ENCODE measurements at places on chromosomes 2 and 18.

DNA sequence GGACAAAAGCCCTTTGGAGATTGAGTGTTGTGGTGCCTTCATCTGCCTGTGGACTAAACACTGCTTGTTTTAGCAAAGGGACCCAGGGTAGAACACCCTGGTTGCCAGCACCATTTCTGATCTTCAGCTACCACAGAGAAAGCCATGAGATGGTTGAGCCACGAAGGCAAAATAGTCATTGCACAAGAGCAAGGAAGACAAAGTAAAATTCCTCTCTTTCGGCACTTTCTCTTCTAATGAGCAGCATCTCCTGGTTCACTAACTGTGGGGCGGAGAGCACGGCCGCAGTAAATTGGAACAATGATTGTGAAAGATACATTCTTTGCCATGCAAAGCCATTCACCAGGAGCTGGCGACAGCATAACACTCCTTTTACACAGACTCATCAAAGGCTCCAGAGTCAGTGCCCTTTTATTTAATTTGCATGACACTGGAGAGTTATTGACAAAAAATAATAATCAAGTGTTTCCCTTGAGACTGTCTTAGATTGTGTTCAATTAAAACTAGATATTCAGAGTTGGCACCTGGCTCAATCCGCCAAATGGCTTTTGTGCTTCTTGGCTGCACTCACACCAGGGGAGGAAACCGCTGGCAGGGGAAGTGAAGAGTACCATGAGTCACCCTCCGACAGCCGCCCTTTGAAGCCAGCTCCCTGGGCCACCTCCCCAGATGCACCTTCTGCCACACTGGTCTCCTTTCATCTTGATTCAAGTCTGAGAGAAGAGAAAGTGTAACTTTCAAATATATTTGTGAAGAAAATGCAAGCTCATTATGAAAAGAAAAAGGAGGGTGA, 100.5 kb upstream of the MEIS1 start:
- no peak for DNase-seq

DNA sequence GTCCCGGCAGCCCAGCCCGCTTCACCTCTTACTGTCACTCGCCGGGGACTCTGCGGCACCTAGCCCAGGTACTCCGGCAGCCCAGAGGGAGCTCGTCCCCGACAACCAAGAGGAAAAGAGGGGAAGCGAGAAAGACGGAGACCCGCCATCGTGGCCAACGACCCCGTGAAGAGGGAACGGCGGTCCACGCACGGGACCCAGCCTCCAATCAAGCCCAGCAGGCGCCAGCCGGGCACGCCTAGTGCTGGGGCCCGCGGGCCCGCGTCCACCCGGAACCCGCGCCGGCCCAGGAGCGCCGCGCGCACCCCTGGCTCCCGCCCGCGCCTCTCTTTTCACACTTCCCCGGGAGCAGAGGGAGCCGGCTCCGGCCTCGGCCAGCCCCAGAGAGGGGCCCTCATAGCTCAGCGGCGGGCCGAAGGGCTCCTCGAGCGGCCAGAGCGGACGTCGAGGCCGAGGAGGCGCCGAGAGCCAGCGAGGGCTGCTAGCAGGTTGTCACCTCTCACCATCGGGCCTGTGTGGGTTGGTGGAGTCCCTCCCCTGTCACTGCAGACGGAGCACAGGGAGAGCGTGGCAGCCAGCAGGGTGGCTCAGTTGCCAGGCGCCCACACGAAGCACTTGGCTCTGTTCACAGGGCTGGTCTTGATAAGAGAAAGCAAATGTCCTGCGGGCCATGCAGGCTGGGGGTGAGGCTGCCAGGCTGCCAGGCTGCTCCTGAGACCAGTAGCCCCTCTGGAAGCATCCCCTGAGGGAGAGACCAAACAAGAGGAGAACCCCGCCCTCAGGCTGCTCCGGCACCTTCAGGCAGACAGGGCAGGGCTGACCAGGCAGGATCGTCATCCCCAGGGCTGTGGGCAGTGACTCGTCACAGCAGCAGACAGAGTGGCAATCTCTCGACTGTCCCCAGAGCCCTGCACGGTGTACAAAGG, 36.9 kb upstream of the KLF11 start:
- no peak for DNase-seq

GRCh38 chr2:100235098-100235497, 87.2 kb downstream of the LONRF2 start:
- no peak for DNase-seq

DNA sequence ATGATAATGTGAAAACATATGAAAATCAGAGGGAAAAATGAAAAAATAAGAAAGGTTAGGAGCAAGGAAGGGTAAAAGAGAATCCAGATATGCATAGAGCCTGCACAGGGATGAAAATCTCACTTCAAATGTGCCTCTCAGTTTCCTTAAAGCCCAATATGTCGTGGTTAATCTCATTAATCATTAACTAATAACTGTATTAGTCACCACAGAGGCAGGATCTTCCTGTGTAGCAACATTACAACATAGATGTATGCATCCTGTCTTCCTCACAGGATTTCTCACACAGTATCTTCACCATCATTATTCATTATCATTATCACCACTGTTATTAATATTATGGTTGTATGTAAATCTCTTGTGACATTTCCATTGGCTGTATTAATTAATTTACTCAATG, 361.2 kb upstream of the SOX11 start:
- DNase-seq = no peak

DNA sequence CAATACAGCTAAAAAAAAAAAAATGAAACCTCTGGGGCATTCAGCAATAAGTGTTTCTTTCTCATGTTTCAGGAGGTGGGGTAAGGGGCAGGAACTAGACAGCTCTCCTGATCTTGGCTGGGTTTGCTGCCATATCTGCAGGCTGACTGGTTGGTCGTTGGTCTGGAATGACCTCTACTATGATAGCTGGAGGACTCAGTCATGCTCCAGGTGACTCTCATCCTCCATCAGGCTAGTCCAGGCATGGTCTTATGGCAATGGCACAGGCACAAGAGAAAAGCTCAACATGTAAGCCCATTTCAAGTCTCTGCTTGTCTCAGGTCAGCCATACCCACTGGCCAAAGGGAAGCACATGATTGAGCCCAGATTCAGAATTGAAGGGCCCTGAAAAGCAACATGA, 9.5 kb upstream of the SLC1A4 start:
- DNase-seq = no peak

DNA sequence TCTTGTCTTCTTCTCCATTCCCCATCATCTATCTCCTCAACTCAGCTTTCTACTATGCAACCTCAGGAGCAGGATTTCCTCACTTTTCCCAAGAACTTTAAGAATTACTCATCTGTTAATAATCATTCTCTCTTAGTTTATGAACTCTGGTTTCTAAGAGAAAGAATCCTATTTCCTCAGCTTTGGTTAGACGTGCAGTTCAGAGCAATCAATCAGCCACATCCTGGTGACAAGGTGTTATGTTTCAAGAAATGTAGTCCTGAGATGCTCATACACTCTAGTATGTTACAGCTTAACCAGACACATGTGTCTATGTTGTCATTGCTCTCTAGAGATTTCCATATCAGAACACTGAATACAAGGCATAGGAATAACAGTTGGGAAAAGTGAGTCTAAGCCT, 277.9 kb downstream of the MBD2 start:
- DNase-seq = no peak

DNA sequence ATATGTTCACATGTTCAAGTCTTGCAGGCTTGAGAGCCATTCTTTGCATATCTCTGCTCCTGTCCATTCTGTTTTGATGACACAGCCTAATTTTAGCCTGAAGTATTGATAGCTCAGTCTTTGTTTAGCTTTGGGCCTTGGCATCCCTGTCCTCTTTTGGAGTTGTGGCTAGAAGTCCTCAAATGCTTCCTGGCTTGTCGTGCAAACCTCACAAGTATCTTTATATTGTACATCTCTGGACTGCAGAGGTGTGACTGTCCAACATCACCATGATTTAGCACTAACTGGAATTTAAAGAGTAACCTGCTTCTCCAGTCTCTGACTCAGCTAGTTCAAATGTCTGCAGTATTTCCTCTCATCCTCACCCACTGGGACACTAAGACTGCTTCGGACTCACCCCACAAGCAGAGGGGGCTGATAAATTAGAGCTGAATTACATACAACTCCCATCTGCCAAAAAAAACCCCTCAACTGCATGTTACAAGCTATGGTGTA, 11.7 kb downstream of the PFN4 start:
- no peak for DNase-seq

GRCh38 chr2:149926149-149926548, 338.6 kb upstream of the MMADHC start:
- DNase-seq = no peak

Data from glomerular endothelial cell (primary cell).